ENCODE measurements at places on chromosomes 3 and 15.

DNA sequence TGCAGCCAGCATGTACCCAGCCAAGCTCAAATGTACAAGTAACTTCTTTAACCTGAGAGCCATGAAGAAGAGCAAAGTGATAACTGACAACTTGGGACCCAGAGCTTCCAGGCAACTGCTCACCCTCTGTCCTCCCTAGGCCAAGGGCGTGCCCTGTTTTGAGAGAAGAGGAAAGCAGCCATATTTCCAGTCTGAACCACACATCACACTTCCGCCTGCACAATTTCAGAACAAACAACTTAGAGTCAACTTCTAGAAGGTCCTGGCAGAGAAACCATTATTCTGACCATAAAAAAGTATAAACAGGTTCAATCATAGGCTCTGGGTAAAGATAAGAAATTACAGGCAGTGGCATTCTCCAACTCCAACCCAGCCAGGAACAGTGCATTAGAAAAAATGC, 50.1 kb downstream of the ITGB5 start:
- no peak for DNase-seq

DNA sequence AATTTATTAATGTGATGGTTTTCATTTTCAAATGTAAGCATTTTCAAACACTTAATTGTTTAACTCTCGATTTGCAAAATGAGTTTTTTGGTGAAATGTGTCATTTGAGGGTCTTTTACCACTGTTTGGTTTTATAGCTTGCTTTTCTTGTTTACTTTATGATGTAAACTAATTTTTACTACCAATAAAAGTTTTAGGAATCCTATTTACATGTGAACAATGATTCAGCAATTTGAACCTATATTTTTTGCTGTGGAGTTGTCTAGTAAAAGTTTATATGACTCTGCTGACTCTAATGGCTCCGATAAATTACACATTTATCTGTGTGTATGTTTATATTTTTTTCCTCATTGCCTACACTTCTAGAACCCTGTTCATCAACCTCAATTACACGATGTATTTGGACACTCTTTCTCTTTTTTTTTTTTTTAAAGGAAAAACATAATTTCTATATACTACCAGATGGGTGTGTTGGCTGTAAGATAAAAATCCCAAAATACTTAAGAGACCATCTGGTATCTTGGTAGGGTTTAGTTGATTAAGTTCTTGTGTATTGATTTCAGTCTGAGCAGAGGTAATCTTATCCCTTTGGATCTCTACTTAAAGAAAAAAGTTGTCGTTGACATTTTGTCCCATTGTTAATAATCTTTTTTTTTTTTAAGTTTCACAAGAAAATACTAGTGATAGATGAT, 89.5 kb downstream of the PTPRG start:
- DNase-seq, result no peak

DNA sequence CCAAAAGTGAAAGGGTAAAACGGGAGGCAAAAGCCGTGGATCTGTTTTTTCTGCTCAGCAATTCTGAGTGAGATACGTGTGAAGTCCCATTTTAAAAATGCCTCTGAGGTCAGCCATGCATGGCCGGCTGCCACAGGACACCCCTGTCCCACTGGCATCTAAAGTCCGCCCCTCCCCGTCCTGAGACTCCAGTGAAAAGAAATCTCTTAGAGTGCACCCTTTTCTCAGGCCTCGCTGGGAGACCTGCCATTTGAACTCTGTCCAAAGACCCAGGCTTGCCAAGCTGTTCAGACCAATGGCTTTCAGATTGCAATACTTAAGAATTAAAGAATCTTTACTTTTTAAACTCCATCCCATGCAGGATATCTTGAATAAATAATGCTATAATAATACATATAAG, 61.0 kb upstream of the SLC24A5 start:
- no peak for DNase-seq

DNA sequence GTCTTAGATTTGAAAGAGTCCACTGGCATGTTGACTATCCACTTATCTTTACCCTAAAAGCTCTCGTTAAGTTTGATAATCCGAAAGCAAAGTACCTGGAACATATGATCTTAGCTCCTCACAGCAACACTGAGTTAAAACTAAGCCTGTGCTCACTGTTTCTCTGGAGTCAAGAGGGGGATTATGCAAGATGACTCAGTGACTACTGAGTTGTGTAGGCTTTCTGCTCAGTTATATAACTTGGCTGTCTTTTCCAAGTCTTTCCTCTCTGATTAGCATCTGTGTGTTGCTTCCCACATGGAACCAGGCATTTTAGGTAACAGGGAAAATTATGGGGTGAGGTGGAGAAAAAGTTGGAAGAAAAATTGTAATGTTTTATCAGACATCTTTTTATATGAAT, 31.2 kb upstream of the MYO5C start:
- no peak for DNase-seq
